Fibroblast of mammary gland (primary cell): ENCODE measurements at places on chromosomes 4 and X.
A peak's percentile ranks its signal among the peaks of the same experiment; 100 is the strongest.

- DNase-seq = no peak
Observed at GRCh38 chrX:109301177-109301576, 180.7 kb downstream of the GUCY2F start.

DNA sequence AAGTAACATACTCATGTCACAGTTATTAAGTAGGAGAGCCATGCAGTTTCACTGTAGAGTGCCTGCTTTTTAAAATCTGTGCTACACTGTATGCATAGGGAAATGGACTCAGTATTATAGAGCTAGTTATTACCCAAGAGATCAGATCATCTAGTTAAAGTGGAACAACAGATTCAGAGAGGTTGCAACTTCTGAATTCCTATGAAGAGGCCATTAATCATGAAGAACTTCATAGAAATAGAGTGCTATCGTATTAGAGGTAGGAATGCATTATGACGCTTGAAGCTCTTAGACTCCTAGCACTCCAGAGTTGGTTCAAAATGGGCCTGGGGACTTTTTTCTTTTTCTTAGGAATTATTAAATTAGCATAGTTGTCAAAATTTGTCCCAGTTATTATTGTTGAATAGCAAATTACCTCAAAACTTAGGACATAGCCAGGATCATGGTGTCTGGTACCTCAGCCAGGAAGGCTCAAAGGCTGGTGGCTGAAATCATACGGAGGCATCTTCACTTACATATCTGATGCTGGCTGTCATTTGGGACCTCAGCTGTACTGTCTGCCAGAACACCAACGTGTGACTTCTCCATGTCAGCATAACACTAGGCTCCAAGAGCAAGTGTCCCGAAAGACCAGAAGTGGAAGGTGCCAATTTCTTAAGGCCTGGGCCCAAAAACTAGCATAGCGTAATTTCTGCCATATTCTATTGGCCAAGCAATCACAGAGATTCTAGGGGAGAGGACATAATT is 125.7 kb downstream of the STAG2 start:
- no peak for DNase-seq

GRCh38 chr4:128668566-128668965 is 140.9 kb upstream of the JADE1 start:
- no peak for DNase-seq

- peak; percentile 50 for DNase-seq
Observed at GRCh38 chrX:97401154-97401553, 517.4 kb downstream of the RPA4 start.

GRCh38 chrX:46777971-46778810 is 19.3 kb upstream of the SLC9A7 start:
- peak; percentile 61 for DNase-seq

DNA sequence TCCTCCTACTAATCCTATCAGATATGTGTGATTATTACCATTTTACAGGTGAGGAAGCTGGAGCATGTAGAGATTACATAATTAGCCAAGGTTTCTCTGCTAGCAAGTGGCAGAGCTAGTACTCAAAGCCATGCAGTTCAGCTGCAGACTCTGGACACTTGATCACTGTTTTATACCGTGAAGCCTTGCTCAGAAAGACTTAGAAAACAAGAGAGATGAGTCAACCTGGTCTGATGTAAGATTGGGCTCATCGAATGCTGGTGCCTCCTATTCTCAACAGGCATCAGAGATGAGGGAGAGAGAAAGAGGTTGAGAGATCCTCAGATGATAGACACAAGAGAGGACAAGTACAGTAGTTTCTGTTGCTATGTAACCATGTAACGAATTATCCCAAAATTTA is 19.0 kb upstream of the PDE5A start:
- DNase-seq = peak; percentile 65

- DNase-seq = no peak
Observed at GRCh38 chr4:161003418-161004057, 1160.3 kb downstream of the FSTL5 start.

DNA sequence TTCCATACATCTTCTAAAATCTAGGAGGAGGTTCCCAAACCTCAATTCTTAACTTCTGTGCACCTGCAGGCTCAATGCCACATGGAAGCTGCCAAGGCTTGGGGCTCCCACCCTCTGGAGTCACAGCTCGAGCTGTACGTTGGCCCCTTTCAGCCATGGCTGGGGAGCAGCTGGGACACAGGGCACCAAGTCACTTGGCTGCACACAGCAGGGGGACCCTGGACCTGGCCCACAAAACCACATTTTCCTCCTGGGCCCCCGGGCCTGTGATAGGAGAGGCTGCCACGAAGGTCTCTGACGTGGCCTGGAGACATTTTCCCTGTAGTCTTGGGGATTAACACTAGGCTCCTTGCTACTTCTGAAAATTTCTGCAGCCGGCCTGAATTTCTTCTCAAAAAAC is 8.2 kb upstream of the TENT5D start:
- no peak for DNase-seq

DNA sequence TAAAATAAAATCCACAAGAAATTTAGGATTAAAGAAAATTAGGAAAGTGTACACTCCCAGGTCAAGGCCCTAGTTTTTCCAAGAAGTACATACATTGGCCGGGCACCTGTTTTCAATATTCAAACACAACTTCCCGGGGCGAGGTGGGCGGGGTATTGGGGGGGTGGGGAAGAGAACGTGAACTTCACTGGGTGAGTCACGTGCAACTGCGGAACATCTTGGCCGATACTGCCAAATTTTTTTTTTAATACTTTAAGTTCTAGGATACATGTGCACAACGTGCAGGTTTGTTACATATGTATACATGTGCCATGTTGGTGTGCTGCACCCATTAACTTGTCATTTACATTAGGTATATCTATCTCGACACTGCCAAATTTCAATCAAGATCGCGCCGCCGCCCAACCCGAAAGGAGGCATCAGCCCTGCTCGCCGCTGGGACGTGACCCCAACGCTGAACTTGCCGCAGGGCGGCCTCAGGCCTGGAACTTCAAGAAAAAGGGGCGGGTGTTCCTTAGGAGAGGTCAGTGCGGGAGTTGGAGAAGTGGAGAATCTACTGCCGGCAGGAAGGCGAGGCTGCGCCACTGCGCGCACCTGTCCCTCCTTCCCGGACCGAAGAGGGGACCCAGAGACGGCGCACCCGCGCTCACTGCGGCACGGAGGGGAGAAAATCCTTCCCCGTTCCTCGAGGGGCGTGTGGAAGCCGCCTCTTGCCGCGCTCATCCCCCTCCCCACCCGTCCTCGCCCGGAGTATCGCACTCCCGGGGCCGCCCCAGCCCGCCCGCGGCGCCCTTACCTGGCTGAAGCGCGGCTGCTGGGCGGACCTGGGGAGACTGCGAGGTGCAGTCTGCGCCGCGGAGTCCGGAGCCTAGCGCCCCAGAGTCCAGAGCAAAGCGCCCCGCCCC is at the start of gene TEC:
TSS of gene TEC (minus strand) at position 883 of the 905 bp plus-strand sequence. CDS start 41,224 bp downstream, outside the sequence.
- DNase-seq = peak; percentile 56

- DNase-seq = peak; percentile 20
Observed at GRCh38 chrX:18676470-18676869, 4.6 kb upstream of the RS1 start.

DNA sequence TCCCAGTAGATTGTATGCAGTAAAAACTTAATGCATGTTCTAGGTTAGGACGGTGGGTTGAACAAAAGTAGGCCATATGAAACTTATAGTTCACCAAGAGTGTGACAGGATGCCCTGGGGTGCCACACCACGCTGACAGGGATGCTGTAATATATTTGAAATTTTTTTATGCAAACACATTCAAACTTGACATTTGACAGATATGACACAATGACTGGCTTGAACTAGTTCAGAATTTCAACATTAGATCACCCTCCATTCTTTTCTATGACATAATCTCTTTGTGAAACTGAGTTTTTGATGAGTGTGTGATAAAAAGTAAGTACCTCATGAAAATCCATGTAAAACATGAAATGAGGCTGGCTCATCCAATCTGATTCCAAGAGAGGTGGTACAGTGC is 198.4 kb downstream of the PALLD start:
- no peak for DNase-seq

- DNase-seq = peak; percentile 90
Observed at GRCh38 chrX:119015407-119016237, 41.2 kb downstream of the LONRF3 start.

GRCh38 chr4:167775375-167775774 is 317.0 kb upstream of the ANXA10 start:
- DNase-seq = peak; percentile 77

DNA sequence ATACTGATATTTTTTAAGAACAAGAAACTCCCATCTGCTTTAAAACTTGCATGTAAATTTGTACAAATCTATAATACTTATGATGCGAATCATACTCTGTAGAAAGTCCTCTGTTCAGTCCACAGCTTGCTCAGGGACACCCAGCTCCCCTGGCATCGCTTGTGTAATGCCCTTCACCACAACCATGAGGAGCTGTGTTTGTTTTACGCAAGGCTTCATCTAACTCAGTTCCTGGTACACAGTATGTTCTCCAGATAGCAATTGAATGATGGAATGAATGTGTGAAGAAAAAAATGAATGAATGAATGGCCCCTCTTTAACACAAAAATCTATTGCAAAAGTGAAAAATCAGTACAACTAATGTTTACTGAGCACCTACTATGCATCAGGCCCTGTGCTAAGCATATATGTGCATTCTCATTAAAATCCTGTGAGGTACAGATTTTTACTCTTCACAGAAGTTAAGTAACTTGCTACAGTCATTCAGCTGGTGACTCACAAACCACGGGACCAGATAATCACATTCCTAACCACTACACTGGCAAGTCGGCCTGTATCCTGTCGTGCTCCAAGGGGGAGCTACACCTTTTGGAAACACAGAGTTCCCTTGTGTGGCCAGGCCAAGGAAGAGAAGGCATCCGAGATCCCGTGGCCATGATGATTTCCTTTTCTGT is 58.7 kb upstream of the KDR start:
- DNase-seq = peak; percentile 98

- DNase-seq = peak; percentile 60
Observed at GRCh38 chr4:45621971-45622370, 501.9 kb downstream of the GABRG1 start.

- peak; percentile 32 for DNase-seq
Observed at GRCh38 chr4:47075262-47075661, 43.9 kb downstream of the GABRB1 start.

DNA sequence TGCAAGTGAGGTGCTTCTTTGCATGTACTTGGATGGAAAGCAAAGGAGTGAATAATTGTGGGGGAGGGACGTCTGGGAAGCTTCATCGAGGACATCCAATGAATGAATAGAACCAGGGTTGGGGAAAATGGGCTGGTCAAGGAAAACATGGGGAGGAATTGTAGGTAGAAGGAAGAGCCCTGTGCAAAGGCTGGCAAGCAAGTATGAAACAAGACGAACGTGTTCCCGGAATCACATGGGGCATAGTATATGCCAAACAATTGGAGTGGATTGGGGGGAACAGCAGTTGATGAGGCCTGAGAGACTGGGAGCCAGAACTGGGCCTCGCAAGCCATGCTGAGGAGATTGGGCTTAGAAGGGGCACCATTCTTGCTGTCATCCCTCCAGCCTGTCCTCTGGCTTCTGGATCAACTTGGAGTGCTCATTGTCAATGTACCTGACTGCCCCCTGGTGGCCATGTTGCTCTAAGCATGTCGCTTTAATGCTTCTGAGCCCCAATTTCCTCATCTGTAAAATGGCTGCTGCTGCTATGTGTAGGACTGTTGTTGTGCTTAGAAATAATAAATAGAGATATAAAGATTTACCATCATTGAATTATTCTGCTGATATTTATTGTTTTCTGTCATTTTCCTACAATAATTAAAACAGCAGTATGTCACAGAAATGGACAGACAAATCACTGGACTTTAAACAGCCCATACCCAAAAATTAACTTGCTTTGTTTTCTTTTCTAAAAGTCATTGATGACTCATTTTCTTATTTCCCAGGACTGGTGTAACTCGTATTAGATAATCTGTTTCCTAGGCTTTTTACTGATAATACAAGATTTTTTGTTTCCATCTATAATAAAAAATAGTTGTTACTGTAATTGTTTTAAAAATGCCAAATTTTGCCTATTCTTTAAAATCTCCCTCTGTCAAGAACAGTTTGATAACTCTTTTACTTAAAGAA is 66.4 kb downstream of the JADE3 start:
- DNase-seq = peak; percentile 87
